Cortex of kidney (tissue), 1 donor: ENCODE measurements at places on chromosomes 1 and 21.

GRCh38 chr21:21606041-21606440 is 607.8 kb downstream of the NCAM2 start:
- no peak for DNase-seq

DNA sequence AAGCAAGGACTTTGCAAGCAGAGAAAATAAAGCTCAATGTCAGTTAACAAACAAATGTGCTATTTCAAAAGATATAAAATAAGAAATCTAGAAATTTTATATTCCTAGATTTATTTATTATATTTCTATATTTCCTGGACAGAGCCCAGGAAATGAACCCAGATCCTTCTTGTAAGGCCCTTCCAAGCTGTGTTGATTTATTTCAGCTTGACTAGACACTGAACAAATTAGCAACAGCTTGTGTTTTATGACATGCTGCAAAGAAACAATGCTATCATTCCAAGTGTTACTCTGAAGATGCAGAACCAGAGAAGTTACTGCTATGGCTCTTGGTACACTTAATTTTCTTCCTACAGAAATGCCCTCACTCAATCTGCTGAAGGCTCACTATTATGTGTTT is 6.2 kb downstream of the TGFBR3 start:
- DNase-seq = no peak

DNA sequence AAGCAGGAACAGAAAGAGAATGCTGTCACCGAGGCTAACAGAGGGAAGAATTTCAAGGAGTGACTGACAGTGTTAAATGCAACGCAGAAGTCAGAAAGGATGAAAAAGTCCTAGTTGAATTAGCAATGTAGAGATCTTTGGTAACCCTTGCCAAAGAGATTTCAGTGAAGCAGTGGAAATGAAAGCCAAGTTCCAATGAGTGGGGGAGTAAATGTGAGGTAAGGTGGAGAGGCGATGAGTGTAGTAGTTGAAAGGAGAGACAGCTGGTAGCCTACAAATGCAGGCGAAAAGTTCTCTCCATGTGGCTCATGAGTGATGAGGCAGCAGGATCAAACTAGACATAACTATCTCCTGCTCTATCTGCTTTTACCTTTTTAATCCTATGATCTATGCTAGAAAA is 74.6 kb upstream of the IPO9 start:
- no peak for DNase-seq

DNA sequence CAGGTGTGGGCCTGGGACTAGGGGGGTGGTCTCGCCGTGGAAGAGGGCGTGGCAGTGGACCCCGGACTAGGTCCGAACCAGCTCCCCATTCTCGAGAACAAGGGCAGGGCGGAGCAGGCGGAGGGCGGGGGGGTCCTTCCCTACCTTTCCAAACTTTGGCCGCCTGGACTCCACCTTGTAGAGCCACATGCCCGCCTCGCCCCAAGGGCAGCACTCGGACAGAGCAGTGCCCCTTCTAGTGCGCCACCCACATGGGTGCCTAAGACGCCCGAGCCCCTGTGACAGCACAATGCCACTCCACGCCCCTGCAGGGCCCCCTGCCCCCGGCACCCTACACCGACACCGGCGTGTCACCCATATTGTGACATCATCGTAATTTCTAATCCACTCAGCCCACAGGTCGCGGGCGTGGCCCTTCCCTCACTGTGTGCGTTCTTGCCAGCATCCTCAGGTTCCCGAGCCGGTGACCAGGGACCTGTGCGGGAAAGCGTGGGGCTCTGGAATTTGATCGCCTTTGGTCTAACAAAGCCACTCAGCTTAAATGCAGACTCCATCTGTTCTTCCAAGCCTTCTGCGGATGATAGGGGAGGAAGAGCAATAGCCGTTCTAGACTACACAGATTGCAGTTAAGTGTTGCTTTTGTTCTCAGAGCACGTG is 553 bp upstream of the STMN1 start:
- peak; percentile 11 for DNase-seq

- no peak for DNase-seq
These were observed 1120.8 kb downstream of the PLA2G4A start for GRCh38 chr1:187949567-187949966.

- DNase-seq = no peak
These were observed 8.8 kb downstream of the KCND3 start for GRCh38 chr1:111980686-111981085.

- DNase-seq = no peak
These were observed 129.1 kb downstream of the S1PR1 start for GRCh38 chr1:101365878-101366277.

DNA sequence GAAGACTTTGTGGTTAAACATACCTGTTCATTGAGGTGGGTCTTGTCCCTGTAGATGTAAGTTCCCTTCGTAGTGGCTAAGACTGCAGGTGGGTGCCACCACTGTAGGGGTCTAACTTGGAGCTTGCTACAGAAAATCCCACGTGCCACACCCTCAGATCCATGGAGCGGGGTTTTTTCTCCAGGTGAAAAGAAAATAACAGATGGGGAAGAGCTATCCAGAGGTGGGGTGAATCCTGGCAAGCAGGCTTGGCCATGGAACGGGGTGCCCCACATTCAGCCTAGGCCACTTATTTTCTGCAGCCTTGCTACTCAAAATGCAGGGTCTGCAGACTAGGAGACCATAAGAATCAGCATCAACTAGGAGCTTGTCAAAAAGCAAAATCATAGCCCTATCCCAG is 24.0 kb downstream of the EXOC8 start:
- DNase-seq = no peak

GRCh38 chr1:230975636-230976035 is 3.0 kb downstream of the TTC13 start:
- no peak for DNase-seq

- DNase-seq = no peak
These were observed 256.3 kb upstream of the ADGRL4 start for GRCh38 chr1:79262745-79263258.

DNA sequence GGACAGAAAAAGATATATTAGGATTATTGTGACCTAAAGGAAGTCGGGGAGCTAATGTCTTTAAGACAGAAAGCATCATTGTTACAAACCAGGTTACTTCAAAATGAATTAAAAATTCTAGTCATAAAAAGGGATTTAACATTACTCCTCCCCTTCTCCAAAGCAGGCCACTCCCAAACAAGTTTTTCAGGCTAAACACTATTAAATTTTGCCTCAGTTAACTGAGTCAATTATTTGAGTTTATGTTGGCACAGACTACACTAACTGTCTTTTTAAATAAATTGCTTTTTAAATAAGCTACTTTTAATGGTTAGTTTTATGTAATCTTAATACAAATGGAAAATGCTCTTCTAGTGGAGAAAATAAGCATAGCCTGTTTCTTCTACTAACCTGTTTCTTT is 395.0 kb upstream of the DUSP10 start:
- no peak for DNase-seq

DNA sequence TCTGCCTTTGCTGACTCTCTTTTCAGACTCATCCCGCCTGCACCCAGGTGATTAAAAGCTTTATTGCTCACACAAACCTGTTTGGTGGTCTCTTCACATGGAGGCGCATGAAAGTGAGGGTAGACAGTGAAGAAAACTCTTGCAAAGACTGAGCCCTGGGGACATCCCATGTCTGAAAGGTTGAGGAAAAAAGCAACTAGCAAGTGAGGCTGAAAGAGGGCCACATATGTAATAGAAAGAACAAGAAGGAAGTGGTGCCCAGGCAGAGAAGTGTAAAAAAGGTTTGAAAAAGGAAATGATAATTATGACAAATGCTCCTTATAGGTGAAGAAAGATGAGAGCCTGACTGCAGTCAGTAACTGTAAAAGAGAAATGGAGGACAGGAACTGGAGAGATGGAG is 115.9 kb upstream of the NEK7 start:
- DNase-seq = no peak

- no peak for DNase-seq
These were observed 21.6 kb downstream of the NUP210L start for GRCh38 chr1:154133256-154133655.

DNA sequence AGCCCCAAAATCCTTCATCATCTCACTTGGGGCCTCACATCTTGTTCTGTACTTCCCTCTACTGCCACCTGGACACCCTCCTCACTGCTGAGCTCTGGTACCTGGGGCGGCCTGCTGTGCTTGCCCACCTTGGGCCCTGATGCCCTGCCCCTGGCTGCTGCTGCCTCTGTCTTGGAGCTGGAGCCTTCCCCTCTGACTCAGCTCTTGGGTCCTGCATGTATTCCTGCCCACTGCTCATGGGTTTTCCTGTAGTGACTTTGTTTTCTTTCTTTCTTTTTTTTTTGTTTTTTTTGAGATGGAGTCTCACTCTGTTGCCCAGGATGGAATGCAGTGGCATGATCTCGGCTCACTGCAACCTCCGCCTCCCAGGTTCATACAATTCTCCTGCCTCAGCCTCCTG is 37.5 kb downstream of the TRAPPC10 start:
- DNase-seq = no peak

- DNase-seq = no peak
These were observed 116.9 kb upstream of the TIAM1 start for GRCh38 chr21:31460980-31461379.

GRCh38 chr1:24748191-24749121 is 3.2 kb downstream of the CLIC4 start:
- DNase-seq = no peak

DNA sequence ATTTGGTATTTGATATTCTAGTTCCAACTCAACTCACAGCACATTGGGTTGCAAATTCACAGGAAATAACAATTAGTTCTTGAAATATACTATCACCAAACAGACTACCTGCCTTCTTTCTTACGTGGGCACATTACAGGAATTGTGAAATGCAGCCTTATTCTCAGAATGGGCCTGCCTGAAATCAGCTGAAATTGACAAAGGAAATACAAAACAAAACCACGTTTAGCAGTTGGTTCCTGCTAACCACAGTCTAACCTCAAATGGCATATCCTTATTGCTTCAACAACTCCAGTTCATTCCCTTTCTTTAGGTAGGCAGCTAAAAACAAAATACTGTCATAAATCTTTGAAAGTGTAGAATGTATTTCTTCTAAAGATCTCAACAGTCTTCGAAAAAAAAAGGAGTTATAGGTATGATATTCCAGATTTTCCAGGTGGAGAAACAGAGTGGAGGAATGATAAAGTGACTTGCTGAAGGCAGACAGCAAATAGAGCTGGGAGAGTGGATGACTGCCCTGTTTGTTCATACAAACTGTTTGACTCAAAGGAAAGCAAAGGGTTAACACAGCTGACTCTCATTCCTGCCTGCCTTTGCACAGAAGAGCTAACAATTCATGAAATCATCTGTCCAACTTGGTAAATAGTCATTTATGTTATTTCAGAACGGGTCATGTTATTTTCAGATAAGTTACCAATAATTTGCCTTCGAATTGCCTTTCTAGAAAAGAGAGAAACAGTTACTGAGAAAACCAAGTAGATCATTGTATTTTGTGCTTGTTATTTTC is 1.6 kb upstream of the GREM2 start:
- DNase-seq = no peak

GRCh38 chr1:109800291-109800690 is 36.6 kb upstream of the EPS8L3 start:
- DNase-seq = no peak

DNA sequence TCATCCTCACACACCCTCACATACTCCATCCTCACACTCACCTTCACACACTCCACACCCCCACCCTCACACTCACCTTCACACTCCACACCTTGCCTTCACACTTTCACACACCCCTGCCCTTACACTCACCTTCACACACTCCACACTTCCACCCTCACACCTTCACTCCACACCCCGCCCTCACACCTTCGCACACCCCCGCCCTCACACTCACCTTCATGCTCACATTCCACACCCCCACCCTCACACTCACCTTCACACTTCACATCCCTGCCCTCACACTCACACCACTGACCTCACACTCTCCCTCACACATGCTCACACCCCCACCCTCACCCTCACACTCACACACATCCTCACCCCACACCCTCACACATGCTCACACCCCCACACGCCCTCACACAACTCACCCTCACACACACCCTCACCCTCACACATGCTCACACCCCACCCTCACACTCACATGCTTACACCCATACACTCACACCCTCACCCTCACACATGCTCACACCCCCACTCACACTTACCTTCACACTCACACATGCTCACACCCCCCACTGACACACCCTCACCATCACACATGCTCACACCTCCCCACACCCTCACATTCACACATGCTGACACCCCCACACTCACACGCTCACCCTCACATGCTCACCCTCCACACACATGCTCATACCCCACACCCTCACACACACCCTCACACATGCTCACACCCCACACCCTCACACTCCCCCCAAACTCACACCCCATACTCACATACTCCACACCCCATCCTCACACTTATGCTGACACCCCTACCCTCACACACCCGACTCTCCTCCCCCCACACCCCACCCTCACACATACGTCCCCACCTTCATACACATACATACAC is 44.5 kb upstream of the EDN2 start:
- DNase-seq = no peak

- DNase-seq = no peak
These were observed 2.5 kb upstream of the GJC2 start for GRCh38 chr1:228147151-228147693.

- no peak for DNase-seq
These were observed 84.0 kb downstream of the IGSF21 start for GRCh38 chr1:18191481-18192155.

DNA sequence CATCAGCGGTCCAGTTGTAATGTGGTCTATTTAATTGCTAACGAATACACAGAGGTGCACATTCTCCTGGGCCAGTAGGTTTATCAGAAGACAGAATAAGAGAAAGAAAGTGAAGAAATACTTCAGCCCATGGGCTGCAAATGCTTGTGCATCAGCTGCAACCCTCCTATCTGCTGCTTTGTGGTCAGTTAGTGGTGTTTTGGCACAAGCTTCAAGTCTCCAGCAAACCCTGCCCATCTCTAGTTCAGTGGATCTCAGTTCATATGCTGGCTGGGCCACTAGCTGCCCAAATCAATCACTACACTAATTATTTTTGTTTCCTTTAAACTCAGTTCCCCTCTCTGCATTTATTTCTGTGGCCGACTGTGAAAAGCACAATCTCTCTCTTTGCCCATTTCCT is 124.2 kb downstream of the KCNJ6 start:
- DNase-seq = no peak

DNA sequence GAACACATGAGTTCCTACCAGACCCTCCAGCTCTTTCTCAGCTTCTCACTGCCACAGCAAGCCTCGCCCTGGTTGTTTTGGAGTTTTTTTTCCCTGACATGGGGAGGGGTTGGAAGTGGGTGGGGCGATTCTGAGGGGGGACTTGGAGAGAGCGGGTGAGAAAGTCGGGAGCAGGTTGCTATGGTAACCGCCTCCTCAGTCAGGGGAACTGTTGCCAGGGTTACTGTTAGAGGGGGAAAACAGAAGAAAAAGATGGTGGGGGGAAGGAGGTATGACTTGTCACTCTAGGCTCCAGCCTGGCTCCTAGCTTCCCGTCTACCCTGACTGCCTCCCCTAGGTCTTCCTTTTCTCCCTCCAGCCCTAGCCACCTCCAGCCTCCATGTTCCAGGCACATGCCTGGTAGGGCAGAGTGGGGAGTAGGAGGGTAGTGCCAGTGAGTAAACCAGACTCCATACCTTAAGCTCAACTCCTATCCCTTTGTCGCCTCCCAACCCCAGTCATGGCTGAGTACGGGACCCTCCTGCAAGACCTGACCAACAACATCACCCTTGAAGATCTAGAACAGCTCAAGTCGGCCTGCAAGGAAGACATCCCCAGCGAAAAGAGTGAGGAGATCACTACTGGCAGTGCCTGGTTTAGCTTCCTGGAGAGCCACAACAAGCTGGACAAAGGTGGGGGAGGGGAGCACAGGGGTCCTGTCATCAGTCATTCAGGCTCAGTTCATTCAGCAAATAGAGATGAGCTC is 6.0 kb downstream of the PEA15 start:
- DNase-seq = no peak

GRCh38 chr1:218664385-218665170 is 319.4 kb downstream of the TGFB2 start:
- DNase-seq = no peak

GRCh38 chr1:65265651-65266351 is 43.5 kb upstream of the DNAJC6 start:
- no peak for DNase-seq
